Right ventricle myocardium superior (tissue), 1 donor: ENCODE measurements at places on chromosomes 11 and 22. TPM values are rescaled to one million over a fixed set of nuclear protein-coding genes. Genes with fewer than 3 reads are reported as not detected.

DNA sequence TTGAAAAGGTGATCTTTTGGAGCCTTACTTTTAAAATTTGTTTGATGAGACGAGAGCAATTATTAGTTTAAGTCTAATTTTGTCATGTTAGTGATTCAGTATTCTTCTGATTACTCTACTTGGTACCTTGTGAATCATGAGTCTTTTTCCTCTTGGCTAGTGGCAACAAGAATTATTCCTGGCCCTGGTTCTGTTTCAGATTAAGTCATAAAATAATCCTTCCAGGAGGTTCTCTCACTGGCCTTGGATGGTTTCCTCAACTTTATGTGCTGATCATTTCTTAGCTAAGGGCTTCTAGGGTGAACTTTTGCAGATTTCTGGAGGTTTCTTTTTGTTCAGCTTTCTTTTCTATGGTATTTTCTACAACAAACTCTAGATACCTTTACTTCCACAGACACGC is 741.8 kb upstream of the LUZP2 start:
- no peak for DNase-seq

- DNase-seq: no peak
These were observed 4.0 kb downstream of the POU2AF3 start for GRCh38 chr11:111302298-111302697.

DNA sequence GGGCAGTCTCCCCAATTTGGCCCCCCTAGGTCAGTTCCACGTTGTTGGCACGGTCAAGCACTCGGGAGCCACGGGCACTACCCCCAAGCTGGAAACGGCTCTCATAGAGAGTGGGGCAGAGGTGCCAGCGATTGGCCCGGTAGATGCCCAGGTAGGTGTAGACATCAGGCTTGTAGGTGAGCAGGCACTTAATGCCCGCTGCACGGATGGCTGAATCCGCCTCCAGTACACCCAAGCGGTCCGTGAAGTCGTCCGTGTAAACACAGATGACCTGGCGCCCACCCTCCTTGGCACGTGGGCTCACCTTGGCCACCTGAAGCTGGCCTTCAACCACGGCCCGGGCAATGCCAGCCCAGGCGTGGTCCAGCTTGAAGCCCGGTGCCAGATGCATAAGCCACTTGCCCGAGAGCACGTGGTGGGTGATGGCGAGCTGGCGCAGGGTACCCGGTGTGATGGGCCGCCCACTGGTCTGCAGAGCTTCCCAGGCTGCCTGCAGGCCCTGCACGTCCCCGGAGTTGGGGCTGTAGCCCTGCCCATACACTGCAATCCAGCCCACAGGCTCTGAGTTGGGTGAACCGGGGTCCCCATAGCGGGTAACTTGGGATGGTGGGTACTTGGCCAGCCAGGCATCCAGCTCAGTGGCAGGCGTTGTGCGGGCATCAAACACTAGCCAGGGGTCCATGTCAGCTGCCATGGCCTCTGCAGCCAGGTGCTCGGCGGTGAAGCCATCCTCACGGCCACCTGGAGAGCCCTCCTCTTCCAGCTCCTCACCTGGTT is 1.2 kb downstream of the C11orf68 start:
- DNase-seq: no peak

The CRYBB2 gene
- not detected for total RNA-seq

The CCDC34 gene
- total RNA-seq: 3.6 TPM

The SLC5A1 gene
- 215 TPM for total RNA-seq

The FOXR1 gene
- total RNA-seq: not detected
